Posterior cingulate gyrus (tissue), 11 donors: ENCODE measurements at places on chromosomes 12 and 14.
A peak's percentile ranks its signal among the peaks of the same experiment; 100 is the strongest.

DNA sequence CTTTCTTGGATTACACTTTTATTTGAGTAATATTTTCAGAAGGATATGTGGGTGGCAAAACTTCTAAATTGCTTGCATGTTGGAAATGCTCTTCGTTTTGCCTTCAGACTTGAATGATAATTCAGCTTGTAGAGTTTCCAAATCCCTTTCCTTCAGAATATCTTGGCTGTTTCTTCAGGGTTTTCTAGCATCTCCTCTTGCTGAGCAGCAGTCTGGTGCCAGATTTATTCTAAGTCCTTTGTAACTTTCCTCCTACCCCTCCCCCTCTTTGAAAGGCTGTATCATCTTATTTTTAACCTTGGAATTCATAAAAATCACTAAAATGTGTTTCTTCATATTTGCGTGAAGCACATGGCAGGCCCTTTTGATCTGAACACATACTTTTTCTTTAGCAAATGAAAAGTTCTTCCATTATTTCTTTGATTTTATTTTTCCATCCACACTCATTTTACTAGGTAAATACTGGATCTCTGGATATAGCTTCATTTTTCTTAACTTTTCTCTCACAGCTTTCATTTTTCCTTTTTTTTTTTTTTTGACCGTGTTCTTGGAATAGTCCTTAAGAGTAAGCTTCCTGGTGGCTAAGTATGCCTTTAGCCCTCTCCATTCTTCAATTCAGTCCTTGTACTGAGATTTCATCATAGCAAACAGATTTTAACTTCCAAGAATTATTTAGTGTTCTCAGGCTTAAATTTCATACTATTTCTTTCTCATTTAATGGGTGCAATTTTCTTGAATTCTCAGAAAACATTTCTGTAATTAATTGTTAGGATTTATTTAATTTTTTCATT, 102.0 kb downstream of the SLC38A4 start:
- DNase-seq, result no peak

DNA sequence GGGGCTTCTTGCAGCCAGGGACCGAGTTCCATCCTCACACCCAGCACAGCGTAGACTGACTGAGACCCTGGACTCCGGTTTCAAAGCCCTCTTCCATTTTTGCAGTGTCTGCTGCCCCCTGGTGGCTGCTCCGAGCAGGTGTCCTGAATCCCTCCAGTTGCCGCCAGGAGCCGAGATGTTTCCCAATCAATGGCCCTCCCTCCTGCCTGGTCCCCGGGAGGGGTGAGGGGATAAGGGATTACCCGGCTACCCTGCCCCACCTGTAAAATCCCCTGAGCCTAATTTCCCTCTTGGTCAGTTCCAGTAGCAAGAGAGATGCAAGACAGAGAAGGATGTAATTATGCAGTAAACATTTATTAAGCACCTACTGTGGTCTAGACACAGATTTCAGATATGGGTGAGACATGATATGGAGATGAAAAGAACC, 55.0 kb downstream of the PHETA1 start:
- DNase-seq, result peak; percentile 47

DNA sequence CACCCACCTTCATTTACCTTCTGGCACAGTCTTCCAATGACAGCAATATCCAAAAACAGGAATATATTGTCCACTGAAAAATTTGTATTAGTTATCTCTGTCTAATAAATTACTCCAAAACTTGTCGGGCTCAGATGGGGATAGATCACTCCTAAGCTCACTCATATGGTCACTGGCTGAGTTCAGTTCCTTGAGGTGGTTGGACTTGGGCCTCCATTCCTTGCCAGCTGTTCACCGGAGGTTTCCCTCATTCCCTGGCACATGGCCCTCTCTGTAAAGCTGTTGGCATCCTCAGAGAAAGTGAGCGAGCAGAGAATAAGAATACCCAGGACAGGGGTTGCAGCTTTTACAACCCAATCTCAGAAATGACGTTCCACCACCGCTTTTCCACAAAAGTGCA, 81.5 kb downstream of the TMTC1 start:
- DNase-seq, result no peak

- peak; percentile 95 for DNase-seq
Observed at GRCh38 chr14:58752771-58753201, 115.0 kb downstream of the DACT1 start.

DNA sequence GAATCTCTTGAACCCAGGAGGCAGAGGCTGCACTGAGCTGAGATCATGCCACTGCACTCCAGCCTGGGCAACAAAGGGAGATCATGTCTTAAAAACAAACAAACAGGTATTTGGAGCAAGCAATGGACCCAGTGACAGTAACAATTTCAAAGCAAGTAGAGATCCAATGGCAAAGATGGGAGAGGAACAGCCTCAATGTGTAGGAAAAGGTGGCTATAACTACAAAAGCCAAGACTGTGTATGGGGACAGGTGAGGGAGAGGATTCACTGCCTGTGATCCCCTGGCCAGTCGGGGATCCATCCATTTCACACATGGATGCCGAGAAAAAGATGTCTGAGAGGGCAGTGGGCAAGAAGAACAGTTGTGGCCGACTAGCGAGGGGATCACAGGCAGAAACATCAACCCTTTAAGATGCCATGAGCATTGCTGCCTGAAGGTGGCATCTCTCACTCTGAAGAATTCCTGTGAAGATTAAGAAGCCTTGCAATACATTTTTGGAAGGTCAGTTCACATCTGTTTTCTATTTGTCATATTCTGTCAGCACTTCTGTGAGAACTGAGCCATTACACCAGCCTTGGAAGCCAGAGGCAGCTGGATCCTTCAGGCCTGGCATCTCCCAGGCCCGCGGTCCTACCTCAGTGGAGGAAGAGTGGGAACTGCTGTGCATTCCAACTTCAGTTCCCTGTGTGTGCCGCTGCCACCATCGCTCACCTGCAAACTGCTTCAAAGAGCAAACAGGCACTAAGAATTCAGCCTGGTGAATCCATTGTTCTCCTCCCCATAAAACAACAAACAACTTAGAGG, 54.5 kb upstream of the FRS2 start:
- DNase-seq, result no peak

- DNase-seq, result no peak
Observed at GRCh38 chr14:64074961-64075612, 219.1 kb downstream of the ESR2 start.

DNA sequence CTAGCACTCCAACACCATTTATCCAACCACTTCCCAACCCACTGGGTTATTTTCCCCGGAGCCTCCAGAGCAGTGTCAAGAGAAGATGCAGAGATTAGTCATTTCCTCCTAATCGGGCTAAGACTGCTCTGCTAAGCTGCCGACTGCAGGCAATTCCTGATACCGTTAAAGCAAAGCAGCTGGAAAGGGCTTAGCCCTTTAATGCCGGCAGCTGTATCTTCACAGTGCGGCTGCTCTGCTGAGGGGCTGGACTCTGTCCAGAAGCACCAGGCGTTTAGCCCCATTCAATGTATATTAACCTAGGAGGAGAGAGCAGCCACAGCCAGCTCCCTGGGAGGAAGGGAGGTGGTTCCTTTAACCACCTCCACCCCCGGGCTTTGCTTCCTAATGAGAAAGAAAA, 11.1 kb downstream of the AQP6 start:
- DNase-seq, result no peak

GRCh38 chr14:67468378-67468730, 20.2 kb downstream of the TMEM229B start:
- DNase-seq, result no peak

GRCh38 chr12:118346895-118347294, 25.8 kb downstream of the TAOK3 start:
- DNase-seq, result no peak

GRCh38 chr12:62711631-62712241, 223.2 kb downstream of the PPM1H start:
- DNase-seq, result no peak

- DNase-seq, result no peak
Observed at GRCh38 chr14:69803753-69804152, 6.7 kb upstream of the SLC10A1 start.

GRCh38 chr14:95869776-95870175, 6.9 kb upstream of the TUNAR start:
- no peak for DNase-seq

GRCh38 chr14:73816393-73816816, 35.2 kb upstream of the PTGR2 start:
- DNase-seq, result no peak

- peak; percentile 79 for DNase-seq
Observed at GRCh38 chr14:103518422-103519042, 4.1 kb downstream of the CKB start.

DNA sequence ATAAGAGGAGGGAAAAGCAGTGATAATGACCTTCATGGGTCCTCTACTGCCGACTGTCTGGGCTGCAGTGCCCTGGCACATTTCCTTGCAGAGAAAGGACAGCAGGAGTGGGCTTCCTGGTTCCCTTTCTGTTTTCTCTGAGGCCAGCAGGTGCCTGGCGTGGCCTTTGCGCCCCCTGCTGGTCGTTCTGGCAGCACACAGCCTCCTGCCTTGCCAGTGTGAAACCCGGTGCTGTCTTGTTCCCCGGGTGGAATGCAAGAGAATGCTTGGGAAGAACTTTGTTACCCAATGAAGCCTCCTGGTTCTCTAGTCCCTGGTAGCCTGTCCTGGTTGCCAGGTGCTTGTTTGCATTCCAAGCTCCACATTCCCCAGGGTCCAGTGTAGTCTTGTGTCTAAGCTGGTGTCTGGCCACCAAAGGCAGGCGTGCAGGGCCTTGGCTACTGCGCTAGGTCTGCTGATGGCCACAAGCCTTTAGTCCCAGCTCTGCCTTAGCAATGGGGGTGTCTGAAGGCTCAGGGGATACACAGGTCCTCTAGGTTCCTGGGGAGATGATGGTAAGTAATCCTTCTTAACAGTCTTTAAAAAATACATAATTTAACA, 1392.4 kb upstream of the TMEM132C start:
- peak; percentile 74 for DNase-seq

GRCh38 chr14:34592623-34593022, 37.3 kb downstream of the SNX6 start:
- DNase-seq, result no peak

GRCh38 chr14:56005191-56006053, 112.8 kb upstream of the PELI2 start:
- DNase-seq, result no peak
